ENCODE measurements at places on chromosomes 1 and 21.

- DNase-seq = no peak
These were observed 143.0 kb downstream of the DNM3 start for GRCh38 chr1:171984262-171984661.

- peak; percentile 74 for DNase-seq
These were observed 5.8 kb upstream of the TGFB2 start for GRCh38 chr1:218339267-218339831.

GRCh38 chr1:178530037-178530402 is 17.1 kb downstream of the TEX35 start:
- no peak for DNase-seq

- no peak for DNase-seq
These were observed 1.0 kb downstream of the RCC1 start for GRCh38 chr1:28506907-28507246.

DNA sequence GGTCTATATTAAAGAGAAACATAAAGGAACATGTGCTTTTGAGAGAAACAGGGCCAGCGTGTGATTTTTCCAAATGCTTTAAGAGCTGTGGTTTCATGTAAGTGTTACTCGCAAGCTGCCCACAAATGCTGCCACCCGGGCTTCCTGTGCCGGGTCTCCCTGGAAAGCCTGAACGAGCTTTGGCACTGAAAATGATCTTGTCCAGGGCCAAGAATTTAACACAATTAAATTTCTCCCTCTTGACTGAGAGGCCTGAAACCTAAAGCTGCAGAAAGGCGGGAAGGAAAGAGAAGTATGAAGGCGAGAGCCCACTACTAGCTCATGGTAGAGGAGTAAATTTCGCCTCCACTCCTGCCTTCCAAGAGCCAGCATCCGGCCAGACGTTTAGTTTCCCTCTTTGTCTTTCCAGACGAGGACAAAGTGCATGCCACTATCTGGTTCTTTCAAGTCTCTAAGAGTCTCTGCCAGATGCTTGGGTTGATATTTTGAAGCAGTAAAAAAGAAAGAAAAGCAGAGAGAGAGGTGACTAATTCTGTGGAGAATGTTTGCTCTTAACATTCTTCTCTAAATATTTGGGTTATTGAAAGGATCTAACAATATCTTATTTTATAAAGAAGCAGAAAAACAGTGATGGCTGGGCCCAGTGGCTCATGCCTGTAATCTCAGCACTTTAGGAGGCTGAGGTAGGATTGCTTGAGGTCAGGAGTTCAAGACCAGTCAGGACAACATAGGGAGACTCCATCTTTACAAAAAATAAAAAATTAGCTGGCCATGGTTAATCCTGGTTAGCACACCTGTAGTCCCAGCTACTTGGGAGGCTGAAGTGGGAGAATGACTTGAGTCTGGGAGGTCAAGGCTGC is 100.0 kb upstream of the HNRNPU start:
- no peak for DNase-seq

- no peak for DNase-seq
These were observed 292.5 kb downstream of the TTLL7 start for GRCh38 chr1:83706354-83706938.

GRCh38 chr1:190597294-190597693 is 119.6 kb upstream of the BRINP3 start:
- DNase-seq = no peak

- peak; percentile 81 for DNase-seq
These were observed 28.8 kb downstream of the MEF2D start for GRCh38 chr1:156471496-156472490.
